ENCODE measurements at places on chromosomes 12 and 14.

DNA sequence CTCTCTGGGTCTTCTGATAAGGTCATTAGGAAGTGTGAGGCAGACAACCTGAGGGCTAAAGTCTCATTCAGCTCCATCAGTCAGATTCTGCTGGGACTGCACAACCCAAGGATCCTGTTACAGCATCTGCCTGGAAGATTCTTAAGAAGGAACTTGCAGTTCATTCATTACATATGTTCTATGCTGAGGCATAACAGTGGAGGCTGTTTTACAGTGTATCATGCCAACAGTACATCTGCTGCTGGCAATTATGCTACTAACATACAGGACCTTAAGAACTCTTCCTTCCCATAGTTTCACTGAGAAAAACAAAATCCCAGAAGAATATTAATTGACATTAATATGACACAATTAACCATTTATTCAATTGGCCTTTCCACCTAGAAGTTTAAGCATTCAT is 968.6 kb downstream of the DIO2 start:
- DNase-seq, result no peak

GRCh38 chr12:109824731-109825130 is 8.5 kb downstream of the TRPV4 start:
- no peak for DNase-seq

DNA sequence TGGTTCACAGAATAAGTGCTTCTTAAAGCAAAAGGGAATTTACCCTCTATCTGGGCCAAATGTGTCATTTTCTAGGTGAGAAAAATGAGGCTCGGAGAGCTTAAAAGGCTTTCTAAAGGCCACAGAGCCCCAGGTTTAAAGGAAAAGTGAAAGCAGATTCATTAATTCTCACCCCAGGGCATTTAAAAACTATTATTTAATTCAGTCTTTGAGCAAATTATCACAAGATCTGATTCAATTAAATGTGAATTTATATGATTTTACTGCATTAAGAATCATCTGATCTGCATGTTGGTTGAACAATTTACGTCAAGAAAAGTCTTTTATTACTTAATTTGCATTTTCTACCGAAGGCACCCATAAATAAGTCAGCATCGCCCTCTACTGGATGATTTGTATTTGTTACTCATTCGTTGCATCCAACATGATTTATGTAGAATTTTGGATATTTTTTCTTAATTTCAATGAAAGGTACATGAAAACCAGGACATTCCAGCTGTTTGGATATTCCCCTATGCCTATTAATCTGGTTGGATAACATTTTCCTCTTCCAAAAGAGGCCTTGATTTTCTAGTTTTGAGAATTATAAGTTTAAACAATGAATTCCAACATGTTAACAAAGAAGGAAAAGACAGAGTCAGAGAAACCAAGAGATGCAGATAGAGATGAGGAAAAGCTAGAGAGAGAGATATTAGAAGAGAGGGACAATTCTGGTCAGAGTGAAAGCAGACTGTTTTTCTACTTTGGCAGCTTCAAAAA is 19.1 kb upstream of the DHRS7 start:
- peak; percentile 36 for DNase-seq

DNA sequence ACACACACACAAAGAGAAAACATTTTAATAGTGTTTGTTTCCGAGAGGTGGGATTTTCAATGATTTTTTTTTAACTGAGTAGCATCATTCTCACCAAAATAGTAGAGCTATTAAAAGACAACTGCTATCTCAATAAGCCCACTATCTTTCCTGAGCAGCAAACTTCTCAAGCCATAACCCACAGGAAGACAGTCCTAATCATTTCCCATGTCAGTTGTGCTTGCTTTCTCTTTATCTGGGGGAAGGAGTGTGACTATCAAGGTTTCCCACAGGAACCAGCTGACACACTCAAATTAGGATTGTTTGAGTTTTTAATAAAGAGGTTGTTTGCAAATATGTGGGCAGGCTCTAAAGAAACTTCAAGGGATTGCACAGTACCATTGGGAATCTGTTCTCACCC is 4.9 kb upstream of the MAX start:
- DNase-seq, result no peak

GRCh38 chr12:82694276-82694675 is 7.6 kb downstream of the TMTC2 start:
- DNase-seq, result no peak

- no peak for DNase-seq
Measured at GRCh38 chr12:130762319-130762675, 46.2 kb upstream of the RIMBP2 start.

DNA sequence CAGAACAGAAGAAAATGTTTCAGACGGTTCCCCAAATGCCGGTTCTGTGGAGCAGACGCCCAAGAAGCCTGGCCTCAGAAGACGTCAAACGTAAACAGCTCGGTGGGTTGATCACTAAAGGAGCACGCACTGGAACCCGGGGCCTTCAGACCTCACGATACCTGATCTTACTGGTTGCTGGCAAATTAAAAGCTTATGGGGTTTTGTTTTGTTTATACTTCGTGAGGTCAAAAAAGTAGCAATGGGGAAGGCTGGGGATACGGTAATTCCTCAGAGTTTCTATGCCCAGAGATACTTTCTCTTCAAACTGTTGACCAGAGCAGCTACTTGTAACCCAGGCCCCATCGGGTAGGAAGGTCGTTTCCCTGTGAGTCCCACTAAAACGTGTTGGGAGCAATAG is 1.7 kb downstream of the CDKN1B start:
- no peak for DNase-seq

DNA sequence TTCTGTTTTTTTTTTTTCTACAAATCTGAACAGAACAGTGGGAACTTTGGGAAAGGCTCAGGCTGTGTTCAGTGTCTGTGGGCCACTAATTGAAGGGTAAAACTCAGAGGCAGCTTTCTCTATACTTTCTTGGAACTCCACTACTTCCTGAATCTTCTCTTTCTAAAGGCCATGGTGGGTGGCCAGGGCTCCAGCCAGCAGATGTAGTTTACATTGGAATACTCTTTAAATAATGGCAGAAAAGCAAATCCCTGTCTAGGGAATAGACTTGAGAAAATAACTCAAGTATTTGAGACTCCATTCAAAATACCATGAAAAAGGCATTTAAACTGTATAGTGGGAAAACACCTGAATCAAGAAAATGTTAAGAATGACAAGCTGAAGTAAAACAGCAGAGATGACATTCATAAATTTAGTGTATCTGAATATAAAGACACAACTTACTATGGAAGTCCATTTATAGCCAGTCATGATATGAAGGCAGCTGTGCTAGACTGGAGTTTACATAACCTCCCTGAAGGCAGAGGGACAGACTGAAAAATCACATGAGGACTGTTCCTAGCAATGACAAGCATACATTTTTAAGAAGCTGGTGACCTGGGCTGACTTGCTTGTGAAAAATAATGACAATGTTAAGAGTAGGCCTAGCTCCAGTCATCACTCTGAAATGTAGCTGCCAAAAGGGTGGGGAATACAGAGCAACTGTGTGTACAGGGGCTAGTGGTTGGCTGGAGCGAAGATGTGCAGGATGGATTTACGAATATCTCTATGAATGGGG is 168.6 kb downstream of the STXBP6 start:
- DNase-seq, result no peak

- DNase-seq, result no peak
Measured at GRCh38 chr14:103121121-103121845, 2.0 kb upstream of the TNFAIP2 start.

DNA sequence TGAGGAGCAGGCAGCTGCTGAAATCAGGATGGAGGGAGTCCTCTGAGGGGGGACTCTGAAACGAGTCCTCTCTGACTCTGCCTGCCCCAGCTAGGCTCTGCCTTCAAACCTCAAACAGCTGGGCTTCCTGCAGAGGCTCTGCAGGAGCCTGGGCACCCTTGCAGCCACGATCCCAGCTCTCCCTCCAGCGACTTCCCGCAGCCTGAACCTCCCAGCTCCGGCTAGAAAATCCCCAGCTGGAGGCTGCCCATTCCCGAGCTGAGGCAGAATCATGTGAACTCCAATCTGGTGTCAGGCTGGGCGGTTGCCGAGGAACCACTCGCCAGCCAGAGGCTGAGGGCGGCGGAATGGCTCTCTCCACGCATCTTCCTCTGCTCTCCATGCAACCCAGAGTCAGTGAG is at the start of gene GPR68:
TSS of gene GPR68 (minus strand) at position 204 of the 401 bp plus-strand sequence. CDS start 9,654 bp downstream, outside the sequence.
- DNase-seq, result no peak

- DNase-seq, result no peak
Measured at GRCh38 chr14:100144996-100145646, 14.3 kb downstream of the DEGS2 start.

GRCh38 chr12:66768293-66768692 is 89.4 kb upstream of the GRIP1 start:
- no peak for DNase-seq

- no peak for DNase-seq
Measured at GRCh38 chr12:131055596-131056233, 102.0 kb downstream of the ADGRD1 start.

DNA sequence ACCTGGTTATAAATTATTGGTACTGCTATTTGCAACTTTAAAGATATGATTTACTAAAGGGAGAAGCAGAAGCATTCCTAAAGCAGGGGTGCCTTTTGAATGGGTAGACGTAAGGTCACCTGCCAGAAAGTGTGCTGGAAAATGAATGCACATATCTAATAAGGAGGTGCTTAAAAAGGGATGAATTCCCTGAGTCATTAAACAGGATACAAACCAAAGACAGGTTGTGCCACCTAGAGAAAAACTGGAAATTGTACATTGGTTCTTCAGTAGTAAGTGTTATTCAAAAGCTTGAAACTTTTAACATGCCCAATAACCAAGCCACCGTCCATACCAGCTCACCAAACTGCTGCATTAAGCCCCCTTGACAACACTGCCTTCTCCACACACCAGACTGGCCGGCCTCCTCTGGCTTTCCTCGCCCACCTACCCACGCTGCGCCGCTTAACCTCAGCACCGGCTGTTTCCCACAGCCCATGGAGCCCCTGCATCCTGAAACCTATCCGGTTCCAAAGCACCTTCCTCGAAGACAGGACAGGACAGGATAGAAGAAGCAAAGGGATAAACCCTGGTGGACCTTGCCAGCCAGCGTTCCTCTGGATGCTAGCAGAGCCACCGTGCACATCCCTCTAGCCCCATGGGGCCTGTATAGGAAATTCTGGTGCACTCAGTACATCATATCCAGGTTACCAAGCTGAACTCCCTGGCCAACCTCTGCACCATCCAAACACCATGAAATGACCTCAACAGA is 201.5 kb upstream of the CAND1 start:
- no peak for DNase-seq

- DNase-seq, result no peak
Measured at GRCh38 chr12:104455578-104456416, 951 bp upstream of the CHST11 start.

- no peak for DNase-seq
Measured at GRCh38 chr14:92252323-92252722, 70.6 kb upstream of the SLC24A4 start.

DNA sequence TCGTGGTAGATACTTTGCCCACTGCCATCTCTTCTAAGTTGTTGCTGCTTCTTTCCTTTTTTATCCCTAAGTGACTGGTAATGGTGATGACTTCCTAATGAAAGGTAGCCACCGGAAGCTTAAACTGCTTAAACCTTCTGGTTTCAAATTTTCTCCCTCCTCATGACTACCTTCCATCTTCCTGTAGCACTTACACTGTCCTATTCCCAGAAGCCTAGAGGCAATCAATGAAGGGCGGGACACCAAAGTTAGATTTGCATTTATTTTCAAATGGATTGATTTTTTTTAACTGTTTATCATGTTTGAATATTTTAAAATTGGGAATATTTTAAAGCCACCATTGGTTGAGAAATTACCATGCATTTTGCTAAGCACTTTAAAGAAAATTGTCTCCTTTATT is 64.7 kb downstream of the MSRB3 start:
- no peak for DNase-seq

DNA sequence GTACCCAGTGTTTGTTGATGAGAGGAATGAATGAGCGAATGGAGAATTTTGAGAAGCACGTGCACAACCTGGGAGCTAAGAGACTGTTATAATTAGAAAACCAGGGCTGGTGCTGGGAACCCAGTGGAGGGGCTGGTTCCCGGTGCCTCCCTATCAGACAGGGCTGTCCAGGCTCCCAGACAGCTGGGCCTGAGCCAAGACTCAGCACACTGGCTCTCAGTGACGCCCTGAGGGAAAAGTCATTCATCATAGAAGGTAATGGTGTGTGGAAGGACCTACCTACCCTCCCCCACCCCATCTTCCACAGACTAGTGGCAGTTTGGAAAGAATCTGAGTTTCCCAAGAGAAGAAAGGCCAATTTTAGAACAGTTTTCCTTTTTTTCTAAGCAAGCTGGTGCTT is 34.7 kb downstream of the KCNA5 start:
- peak; percentile 46 for DNase-seq

DNA sequence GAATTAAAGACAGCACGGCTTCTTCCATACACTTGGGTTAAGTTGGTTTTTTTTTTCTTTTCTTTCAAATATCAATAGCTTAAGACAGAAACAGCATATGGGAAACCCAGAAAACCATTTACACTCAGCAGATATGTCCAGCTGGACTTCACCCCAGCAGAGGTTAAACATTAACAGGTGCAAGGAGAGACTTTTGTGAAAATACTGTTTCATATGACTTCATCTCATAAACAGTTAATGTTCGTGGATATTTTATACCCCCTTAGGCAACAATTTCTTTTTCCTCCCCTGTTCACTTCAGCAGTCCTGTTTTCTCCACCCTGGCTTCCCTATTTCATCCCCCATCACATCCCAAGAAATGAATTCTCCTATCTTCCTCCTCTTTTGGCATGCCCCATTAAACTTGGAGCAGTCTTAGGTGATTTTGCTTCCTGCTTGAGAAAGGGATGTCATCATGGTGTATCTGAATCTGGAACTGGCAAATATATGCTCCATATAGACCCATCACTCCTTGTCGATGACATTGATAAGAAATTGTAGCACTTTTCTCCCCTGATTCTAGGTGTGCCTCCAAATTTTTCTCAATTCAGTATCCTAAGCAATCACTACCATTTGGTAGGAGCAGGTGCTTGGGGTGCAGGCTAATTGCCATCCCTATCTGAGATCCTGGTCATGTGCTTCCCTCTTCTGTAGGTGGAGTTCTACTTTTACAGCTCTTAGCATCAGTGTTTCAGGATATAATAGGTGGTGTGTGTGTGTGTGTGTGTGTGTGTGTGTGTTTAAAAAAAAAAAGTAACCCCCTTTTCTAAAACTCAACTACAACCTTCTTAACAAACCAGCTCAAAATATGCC is 67.9 kb downstream of the BMP4 start:
- no peak for DNase-seq

GRCh38 chr12:16955083-16955657 is 349.2 kb upstream of the LMO3 start:
- no peak for DNase-seq

GRCh38 chr14:78154827-78155226 is 15.3 kb upstream of the NRXN3 start:
- no peak for DNase-seq

- DNase-seq, result no peak
Measured at GRCh38 chr12:49632986-49633702, 9.8 kb downstream of the PRPF40B start.

All from NCI-H187 treated with DMSO at 0.1 percent for 48 hours (cell line).